ENCODE measurements at places on chromosomes 1 and 21. TPM values are rescaled to one million over a fixed set of nuclear protein-coding genes. Genes with fewer than 3 reads are reported as not detected.

TEX38 gene
- not detected for total RNA-seq

SLC44A5 gene
- total RNA-seq = 0.33 TPM

RNF187 gene
- total RNA-seq = 60.3 TPM

TMEM51 gene
- total RNA-seq = 2.4 TPM

CRNN gene
- total RNA-seq = not detected

RC3H1 gene
- total RNA-seq = 16.9 TPM

NTMT2 gene
- total RNA-seq = not detected

SPRR2A gene
- total RNA-seq = not detected

LRRC38 gene
- total RNA-seq = not detected

SPRR3 gene
- not detected for total RNA-seq

SPATA21 gene
- not detected for total RNA-seq

HLX gene
- 11.0 TPM for total RNA-seq

RAB42 gene
- 0.75 TPM for total RNA-seq

NECTIN4 gene
- total RNA-seq = not detected

NBPF4 gene
- total RNA-seq = not detected

RAP1A gene
- 30.0 TPM for total RNA-seq

MACO1 gene
- total RNA-seq = 34.0 TPM
